ENCODE measurements at places on chromosomes 5 and 9.

- DNase-seq = peak; percentile 72
Measured at GRCh38 chr9:20640331-20641187, 18.3 kb upstream of the MLLT3 start.

GRCh38 chr5:29994519-29994918 is 1199.0 kb upstream of the CDH6 start:
- DNase-seq = no peak

DNA sequence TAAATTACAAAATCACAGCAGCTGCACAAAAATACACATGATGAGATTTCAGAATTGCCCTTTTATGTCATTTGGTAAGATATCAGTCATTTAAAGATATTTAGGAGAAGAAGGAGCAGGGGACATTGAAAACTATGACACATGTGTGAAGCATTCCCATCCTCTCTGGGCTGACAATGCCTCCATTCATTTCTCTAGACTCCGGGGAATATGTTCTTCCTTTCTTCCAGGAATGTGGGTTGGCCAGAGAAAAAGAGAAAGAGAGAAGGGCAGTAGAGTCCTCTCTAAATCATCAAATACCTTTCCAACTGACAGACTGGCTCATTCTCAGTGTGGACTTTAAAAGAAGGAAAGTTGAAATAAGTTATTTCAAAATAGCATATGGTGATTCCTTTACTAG is 205.6 kb upstream of the ADAMTSL1 start:
- DNase-seq = no peak

- peak; percentile 4 for DNase-seq
Measured at GRCh38 chr9:110623462-110624025, 44.0 kb upstream of the SVEP1 start.

- no peak for DNase-seq
Measured at GRCh38 chr5:52728224-52728623, 59.5 kb upstream of the ITGA1 start.

DNA sequence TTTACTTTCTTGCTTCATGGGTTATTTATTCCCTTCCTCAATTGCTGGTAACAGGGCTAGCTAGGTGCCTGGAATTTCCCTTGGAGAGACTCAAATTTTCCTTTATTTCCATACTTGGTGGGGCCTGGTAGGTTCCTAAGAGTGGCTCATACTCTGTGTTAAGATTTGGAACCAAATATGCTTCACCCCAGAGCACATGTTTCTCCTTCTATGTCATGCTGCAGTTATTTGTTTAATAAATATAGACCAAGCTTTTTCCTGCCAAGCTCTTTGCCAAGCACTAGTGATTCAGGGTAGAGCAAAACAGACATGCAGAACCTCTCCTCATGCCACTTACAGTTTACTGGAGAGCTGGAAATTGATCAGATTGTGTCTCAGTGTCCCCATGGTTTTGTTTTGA is 290.3 kb upstream of the SGCD start:
- DNase-seq = no peak

- no peak for DNase-seq
Measured at GRCh38 chr9:117123729-117124128, 291.1 kb downstream of the ASTN2 start.

DNA sequence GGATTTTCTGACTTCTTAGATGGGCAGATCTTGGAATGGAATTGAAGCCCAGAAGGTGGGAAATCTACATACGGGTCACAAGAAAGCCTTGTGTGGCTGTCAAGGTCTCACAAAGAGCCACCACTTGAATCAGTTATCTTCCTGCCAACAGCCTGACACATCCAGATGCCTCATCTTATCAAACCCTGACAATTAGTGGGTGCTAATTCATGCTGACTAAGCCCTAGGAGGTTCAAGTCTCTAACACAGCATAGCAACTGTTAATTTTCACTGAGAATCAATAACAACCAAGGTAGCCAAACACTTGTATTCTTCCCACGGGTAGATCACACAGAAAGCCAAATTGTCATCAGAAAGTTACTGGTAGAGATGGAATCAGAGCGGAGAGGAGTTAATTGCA is 222.2 kb downstream of the TMEM167A start:
- DNase-seq = no peak

DNA sequence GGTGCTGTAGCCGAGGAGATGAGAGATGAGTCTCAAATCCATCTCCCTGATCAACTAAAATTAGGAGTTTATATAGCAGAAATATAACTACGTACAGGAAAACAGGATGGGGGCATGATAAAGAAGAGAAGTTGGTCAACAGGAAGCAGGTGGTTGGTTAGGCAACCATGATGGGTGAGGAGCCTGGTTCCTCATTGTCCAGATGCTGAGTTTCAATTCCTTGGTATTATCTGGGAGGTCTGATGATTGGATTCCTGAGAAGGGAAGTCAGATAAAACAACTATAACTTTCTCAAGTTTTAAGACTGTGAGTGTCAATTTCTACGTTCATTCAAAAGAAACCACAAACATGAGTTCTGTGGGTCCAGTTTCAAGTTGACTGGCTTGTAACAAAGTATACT is 323.9 kb downstream of the MTRR start:
- DNase-seq = no peak

GRCh38 chr5:102922799-102923477 is 167.8 kb downstream of the PAM start:
- DNase-seq = no peak

DNA sequence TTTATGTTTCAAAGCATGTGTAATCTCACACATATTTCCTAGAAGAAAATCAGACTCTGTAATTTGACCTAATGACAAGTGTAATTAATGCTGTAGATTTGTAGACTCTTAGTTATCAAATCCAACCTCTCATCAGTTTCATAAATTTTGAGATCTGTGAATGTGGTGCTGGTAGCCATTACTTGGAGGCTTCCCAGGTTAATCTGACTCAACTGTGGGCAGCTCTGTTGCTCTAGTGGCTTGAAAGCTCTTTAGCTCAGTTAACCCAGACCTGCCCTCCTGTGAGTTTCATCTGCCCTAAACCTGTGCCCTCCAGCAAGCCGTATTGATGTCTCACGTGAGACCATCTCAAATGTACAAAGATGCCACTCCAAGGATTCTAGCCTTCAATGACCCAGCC is 323.4 kb downstream of the FBXL7 start:
- no peak for DNase-seq

DNA sequence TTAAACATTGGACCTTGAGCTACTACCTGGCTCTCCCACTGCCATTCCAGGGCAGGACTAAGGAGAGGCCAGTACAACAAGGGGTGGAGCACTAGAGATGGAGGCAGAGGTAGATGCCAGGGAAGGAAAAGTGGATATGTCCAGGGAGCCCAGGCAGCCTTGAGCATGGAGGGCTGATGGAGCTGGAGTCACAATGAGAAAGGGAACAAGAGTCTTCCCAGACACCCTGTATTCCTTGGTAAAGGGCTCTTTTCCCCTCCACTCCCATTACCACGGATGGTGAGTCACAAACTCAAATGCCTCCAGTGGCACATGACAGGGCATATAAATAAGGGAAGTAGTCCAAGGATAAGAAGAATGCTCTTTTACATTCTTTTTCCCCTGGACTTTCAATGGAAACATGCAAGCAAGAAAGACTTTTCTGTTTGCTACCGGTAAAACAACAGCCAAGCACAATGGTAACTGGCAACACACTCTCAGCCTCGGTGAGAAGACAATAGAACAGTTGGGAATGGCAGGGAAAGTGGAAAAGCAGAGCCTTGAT is 16.7 kb downstream of the ERAP1 start:
- DNase-seq = no peak

- DNase-seq = no peak
Measured at GRCh38 chr9:20698782-20699181, 14.7 kb downstream of the FOCAD start.

DNA sequence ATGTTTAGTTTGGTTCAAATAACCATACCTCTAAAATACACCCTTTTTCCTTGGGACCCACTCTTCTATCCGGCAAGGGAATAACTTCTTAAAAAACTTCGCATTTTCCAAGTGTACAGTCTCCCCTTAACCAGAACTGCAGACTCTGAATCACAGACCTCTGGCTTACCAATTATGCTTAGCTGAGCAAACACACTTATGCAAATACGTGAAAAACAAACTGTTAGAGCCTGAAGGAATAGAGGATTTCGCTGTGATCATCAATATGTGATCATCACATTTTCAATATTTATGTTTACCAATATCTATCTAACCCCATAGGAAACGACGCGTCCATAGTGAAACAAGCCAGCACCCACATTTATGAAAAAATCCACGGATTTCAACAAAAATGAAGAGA is 1.3 kb downstream of the LPAR1 start:
- no peak for DNase-seq

DNA sequence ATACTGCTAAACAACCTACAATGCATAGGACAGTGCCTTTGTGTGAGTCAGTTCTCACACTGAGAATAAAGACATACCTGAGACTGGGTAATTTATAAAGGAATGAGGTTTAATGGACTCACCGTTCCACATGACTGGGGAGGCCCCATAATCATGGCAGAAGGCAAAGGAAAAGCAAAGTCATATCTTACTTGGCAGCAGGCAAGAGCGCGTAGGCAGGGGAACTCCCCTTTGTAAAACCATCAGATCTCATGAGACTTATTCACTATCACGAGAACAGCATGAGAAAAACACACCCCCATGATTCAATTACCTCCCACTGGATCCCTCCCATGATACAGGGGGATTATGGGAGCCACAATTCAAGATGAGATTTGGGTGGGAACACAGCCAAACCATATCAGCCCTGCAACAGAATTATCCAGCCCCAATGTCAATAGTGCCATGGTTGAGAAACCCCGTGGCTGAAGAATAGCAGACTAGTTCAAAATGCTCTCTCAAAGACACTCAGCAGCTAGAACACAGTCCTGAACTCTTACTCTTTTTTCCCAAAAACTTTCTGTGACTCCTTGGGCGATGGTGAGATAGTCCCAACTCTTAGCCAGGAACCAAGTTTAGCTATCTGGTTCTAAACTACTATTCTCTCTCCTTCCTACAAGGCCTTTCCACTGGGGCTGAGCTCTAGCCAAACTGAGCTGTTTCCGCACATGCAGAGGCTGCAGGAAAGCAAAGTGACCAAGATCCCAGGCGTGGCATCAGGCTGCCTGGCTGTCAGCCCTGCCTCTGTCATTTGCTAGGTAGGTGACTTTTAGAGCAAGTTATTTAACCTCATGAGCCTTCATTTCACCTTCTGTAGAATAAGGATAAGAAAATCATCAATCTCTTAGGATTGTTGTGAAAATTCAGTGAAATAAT is 21.7 kb downstream of the FAT2 start:
- no peak for DNase-seq

GRCh38 chr9:13431222-13431536 is 151.7 kb upstream of the MPDZ start:
- no peak for DNase-seq

DNA sequence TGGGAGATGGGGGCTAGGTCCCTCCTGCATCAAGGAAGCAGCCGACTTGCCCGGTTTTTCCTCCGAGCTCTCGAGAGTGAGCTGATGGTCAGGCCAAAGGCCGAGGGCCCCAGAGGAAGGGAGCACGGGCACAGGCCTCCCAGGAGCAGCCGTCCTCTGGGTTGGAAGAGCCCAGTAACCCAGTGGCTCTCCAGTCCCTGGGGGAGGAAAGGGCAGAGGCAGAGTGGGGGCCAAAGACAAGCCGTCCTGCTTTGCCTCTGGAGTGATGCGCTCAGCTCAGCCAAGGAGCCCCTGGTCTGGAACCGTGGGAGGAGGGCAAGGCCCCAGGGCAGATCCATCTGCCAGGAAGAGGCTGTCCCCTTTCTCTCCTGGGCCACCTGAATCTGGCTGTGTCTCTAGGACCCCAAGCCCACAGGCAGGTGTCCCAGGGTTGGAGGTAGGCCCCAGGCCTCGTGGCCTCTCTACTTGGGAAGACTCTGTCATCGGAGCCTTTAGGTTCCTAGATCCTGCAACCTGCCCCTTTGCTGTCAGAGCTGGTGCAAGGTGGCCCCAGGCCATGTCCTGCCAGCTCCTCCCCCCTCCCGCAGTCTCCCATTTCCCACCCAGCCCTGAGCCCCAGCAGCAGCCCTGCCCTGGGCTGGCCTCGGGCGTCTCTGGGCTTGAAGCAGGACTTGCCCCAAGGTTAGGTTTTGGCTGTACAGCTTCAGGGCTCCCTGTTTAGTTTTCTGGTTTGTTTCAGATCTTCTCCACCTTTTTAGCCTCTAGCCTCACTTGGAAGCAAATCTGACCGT is 224.1 kb downstream of the CACNA1B start:
- no peak for DNase-seq

- no peak for DNase-seq
Measured at GRCh38 chr5:25181249-25181648, 536.5 kb upstream of the CDH10 start.

DNA sequence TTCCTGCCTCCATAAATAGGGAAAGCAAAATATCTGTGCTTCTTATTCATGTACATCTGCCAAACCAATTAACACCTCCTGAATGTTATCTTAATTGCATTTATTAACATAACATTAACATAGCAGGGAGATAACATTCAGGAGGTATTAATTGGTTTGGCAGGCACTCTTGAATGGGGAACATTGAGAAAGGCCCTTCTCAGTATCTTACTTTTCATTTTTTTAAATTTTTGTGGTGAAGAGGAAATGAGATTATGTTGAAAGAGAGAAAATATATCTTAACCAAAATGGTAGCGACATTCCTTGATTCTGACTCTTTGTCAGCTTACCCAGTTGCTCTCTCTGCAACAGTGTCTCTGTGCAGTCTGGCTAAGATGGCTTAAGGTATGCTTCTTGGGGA is 100.4 kb upstream of the TLE1 start:
- DNase-seq = no peak

GRCh38 chr9:26516773-26517343 is 375.7 kb downstream of the CAAP1 start:
- no peak for DNase-seq

GRCh38 chr5:99169309-99169708 is 240.5 kb upstream of the CHD1 start:
- no peak for DNase-seq

DNA sequence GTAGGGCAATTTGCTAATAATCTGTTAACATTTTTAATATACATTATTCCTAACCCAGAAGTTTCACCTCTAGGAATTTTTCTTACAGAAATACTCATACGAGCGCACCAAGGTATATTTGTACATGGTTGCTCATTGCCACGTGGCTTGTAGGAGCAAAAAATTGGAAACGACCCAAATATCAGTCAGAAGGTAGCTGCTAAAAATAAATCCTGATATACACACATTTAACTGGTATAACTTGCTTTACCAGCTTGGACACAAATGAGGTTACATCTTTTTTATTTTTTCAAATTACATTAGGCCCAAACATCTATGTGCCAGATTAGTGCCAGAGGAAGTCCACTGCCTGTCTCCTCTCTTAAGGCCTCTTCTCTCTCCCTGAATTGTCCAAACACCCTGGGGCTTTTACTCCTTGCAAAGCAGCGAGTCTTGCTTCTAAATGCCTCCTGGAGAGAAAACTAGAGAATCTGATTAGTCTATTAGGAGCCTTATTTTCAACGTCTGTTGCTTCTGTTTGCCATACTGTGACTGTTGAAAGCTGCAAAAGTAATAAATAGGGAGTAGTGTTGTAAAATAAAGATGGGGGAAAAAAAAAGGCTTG is 92.0 kb upstream of the SSBP2 start:
- no peak for DNase-seq

GRCh38 chr5:124318661-124319060 is 427.8 kb downstream of the ZNF608 start:
- no peak for DNase-seq

GRCh38 chr5:120546922-120547321 is 82.8 kb downstream of the PRR16 start:
- DNase-seq = no peak

All from CD4-positive, alpha-beta T cell treated with Interleukin-12 subunit alpha and Interleukin-12 subunit beta, for 1 hour (primary cell).